Hematopoietic multipotent progenitor cell treated with erythropoietin and hydrocortisone succinate and interleukin-3 and kit ligand, for 4 days (in vitro differentiated cells): ENCODE measurements at places on chromosomes 13 and 19.
A peak's percentile ranks its signal among the peaks of the same experiment; 100 is the strongest.

- no peak for DNase-seq
Measured at GRCh38 chr13:35603593-35604285, 127.2 kb upstream of the MAB21L1 start.

DNA sequence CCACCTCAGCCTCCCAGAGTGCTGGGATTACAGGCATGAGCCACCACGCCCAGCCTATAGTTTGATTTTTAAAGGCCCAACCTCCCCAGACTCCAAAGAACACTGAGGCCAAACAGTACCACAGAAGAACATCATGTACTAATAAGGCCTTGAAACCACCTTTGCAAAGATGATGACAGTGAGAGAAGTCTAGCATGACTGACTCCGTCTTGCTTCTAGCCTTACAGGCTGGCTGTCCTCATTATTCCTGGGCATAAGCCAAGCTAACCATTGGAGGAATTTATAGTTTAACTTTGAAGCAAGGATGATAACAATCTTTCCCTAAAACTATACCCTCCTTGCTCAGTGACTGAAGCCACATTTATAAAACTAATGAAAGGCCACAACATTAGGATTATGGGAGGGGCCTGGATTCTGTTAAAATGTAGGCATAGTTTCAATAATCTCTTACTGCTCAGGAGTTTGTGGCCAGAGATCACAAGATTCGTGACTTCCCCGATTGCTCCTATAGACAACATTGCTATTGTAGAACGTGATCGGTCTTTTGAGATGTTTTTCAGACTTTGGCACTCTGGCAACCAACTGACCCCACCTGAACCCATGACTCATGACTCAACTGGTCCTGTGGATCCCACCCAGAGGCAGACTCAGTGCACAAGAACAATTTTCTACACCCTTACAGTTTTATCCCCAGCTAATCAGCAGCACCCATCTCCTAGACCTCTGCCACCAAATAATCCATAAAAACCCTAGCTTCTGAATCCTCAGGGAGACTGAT is 17.6 kb downstream of the GPR42 start:
- DNase-seq: peak; percentile 57

DNA sequence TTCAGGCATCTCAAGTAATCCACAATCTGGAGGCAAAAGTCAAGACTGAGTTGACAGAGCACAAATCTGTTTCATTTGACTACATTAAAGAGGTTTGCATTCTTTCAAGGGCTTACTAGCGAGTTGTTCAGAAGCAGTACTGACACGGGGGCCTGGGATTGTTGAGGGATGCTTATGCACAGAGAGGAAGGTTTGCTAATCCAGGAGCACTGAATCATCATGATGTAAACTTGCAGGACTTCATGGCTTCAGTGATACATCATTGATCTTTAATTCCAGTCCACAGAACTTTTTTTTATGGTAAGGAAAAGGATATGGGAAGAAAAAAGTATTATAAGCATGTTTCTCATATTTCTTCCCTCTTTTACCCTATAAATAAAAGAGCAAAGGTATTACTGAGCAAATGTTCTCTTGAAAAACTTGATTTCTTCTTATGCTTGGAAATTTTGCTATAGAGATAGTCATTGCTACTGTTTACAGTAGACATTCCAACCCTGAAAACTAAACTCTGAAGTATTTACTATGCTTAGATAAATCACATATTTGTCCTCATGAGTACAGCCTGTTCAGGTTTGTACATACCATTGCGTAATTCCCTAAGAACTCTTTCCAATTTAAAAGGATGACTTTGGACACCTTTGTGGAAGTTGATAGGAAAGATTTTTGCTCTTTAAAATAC is 65.8 kb upstream of the KPNA3 start:
- no peak for DNase-seq

DNA sequence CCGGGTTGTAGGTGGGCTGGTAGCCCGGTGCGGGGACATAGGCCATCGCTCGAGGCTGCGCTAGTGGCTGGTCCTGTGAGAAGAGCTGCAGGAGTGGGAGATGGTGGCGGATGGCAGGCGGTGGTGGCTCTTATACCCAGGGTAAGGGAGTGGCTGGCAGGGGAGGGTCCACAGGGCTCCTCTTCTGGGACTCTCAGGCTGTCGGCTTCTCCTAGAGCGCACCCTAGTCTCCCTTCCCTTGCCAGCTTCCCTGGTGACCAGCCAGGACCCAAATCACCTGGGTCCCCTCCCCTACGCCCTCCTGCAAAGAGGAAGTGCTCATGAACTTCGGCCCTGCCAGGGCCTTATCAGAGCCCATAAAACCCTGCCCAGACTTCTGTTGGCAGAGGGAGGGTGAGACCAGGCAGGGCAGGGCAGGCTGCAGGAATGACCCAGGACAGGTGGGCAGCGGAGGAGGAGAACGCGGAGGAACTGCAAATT is at the start of gene LGALS4:
Gene LGALS4 (minus strand): TSS at position 105 of the 480 bp plus-strand sequence. CDS start 59 bp downstream, at position 46.
- peak; percentile 55 for DNase-seq

- DNase-seq: peak; percentile 60
Measured at GRCh38 chr13:26343816-26344215, 89.9 kb downstream of the CDK8 start.
